Mesendoderm (in vitro differentiated cells): ENCODE measurements at places on chromosomes 2 and 18.

GRCh38 chr2:113762377-113763118 is 6.1 kb upstream of the SLC35F5 start:
- DNase-seq, result peak; percentile 40

DNA sequence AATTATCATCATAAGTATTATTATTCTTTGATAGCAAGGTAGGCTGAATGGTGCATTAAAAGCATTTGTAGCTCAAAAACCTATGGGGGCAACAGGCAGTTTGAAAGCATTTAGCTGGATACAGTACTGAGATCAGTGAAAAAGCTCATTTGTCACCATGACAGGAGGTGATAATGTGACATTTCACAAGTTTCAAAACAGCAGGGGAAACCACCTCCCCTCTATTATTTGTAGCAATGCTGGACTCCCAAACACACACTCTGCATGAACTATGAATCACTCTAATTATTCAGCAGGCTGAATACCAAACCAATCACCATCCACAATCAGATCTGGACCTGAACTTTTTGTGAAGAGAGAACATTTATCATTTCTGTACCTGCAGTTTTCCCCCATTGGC is 63.4 kb downstream of the MYO5B start:
- no peak for DNase-seq

DNA sequence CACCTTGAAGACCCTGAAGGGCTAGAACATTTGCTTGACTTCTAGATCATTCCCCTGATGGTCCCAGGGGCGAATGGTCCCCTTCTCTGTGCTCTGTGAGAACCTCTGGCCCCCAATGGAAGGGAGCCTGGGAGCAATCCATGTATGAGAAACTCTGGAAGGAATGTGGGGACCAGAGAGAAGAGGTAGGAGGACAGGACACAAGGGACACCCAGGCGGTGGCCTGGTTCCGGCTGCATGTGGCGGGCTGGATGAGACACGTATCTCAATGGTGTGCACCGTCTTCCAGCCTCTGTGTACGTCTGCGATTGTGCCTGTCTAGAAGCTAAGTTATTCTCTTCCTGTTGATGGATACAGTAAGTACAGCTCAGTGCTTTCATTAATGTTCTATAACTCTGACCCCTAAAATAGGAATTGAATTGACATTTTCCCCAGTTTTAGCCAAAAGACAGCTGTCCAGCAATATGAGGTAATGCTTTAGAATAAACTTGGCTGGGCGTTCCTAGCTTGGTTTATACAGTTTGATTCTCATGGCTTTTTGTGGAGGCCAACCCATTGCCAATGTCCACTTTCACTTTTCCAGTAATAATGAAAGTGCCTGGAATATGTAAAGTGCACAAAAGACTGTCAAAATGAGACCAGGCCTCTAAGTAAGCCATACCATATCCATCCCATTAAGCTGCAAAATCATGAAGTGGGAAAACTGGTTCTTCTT is 30.1 kb upstream of the COPS8 start:
- no peak for DNase-seq

GRCh38 chr18:27699137-27699536 is 477.8 kb downstream of the CDH2 start:
- DNase-seq, result no peak

DNA sequence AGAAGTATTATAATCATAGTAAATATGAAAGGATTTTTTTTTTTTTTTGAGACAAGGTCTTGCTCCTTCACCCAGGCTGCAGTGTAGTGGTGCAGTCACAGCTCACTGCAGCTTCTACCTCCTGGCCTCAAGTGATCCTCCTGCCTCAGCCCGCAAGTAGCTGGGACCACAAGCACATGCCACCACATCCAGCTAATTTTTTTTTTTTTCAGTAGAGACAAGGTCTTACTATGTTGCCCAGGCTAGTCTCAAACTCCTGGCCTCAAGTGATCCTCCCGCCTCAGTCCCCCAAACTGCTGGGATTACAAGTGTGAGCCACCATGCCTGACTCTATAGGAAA is 301.6 kb upstream of the STON1 start:
- no peak for DNase-seq

DNA sequence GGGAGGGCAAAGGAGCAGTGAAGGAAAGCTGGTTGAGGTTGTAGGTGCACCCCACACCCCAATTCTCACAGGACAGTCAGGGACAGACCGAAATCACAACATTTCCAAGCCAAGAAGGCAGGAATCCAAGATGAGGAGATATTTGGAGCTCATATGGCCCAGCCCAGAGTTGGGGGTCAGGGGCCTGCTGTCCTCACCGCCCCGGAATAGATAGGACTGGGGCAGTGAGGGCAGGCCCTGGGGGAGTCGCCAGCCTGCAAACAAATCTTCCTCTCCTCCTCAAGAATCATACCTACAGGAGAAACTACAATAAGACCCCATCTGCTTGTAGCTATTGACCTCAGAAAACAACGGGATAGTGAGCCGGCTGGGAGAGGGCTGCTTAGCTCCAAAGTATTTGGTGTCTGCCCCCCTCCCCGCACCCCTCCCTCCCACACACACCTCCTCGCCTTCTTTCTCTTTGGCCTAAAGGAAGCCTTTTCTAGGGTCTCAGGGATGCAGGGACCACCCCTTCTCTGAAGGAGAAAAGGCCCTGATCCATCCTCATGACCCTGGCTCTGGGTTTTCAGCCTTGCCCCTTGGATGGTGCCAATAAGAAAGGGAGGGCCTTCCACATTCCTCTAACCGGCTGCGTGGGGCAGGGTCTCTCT is 3.8 kb downstream of the EN1 start:
- no peak for DNase-seq

DNA sequence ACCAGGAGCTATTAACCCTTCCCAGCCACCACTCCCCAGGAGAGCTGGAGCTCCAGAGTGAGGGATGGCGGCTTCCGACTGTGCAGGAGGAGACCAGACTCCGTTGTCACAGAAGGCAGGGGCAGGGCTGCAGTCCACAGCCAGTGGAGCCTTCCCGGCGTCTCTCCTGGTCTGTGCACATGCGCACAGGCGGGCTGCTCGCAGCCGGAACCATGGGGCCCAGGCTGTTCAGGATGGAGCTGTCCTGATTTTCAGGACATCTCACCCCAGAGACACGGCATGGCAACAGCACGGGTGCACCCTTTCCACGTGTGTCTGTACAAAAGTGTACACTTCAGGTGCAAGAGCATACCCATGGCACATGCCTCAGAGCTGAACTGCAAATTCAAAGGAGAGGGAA is 28.9 kb downstream of the EIPR1 start:
- DNase-seq, result no peak

GRCh38 chr2:234422981-234423431 is 73.9 kb downstream of the ARL4C start:
- no peak for DNase-seq

- DNase-seq, result no peak
Measured at GRCh38 chr2:47017541-47017940, 101.9 kb upstream of the MCFD2 start.

- peak; percentile 48 for DNase-seq
Measured at GRCh38 chr18:7946734-7947377, 379.7 kb downstream of the PTPRM start.

DNA sequence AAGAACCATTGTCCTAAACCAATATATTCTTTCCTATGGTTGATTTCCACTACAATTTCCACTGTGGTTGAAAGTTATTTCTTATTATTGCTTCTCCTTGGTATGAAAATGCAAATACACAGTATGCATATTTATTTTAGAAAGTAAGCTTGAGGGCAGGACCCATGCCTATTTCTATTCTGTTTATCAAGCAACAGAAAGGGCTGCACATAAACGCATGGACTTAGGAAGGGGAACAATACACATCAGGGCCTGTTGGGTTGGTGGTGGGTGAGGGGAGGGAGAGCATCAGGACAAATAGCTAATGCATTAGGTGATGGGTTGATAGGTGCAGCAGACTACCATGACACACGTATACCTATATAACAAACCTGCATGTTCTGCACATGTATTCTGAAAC is 20.7 kb downstream of the SLC4A3 start:
- DNase-seq, result no peak

DNA sequence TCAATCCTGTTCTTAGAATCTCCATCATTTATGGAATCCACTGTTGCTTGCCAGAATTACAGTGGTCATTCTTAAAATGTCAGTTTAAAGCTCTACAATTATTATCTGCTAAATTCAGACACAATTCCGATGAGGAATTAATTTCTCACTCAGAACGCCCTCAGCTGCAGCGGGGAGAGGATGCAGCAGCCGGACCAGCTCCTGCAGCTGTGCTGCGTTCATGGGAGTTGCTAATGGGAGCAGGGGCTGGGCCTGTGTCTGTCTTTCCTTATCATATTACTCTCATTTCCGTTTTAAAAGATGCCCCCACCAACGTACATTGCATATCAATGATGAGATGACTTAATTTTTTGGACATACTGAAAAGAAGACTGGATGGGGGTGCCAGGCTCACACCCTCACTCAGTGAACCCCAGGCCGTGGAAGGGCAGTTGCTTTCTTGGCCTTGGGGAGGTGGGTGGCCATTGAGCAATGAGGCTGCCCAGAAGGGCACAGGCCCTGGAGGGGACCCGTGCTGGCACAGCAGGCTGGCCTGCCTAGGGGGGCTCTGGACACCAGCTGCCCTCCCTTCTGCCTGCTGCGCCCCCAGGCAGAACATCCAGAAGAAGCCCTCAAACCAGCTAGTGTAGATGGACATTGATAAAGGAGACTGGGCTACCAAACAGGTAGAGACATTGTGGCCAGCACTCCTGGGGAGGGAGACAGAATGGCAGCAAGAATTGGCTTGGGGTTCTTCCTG is 503.6 kb upstream of the MYT1L start:
- DNase-seq, result no peak

- DNase-seq, result no peak
Measured at GRCh38 chr2:35545301-35545700, 810.3 kb upstream of the CRIM1 start.

- no peak for DNase-seq
Measured at GRCh38 chr18:13435586-13436333, 217.2 kb downstream of the LDLRAD4 start.

- DNase-seq, result peak; percentile 75
Measured at GRCh38 chr2:25672494-25673299, 680 bp downstream of the DTNB start.

DNA sequence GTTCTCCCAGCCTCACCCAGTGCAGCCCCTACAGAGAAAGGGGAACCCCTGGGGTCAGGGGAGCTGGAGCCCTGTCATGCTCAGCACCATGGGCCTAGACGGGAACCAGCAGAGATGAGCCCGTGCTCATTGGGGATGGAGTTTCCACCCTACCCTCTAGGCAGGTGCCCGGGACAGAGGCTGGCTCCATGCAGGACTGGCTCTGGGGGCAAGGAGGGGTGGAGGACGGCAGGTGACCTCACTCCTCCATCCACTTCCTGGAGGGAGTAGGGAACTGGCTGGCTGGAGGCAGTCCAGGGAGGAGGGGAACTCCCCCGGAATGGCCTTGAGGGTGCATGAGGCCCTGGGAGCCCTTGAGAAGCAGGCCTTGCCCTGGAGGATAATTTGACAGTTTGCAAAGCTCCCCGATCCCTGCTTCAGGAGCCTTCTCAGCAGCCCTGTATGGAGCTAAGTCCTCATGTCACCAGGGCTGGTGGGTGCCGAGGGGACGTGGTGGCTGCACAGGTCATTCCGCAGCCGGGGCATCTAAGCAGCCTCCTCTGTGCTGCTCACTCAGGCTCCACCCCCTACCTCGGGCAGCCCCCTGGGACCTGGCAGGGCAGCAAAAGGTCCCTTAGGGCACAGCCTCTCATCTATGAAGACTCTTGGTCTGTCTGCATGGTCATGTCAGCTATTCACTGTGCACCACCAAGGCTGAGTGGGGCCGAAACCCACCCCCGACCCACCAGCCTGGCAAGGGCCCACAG is 2.1 kb downstream of the NEURL3 start:
- DNase-seq, result no peak

DNA sequence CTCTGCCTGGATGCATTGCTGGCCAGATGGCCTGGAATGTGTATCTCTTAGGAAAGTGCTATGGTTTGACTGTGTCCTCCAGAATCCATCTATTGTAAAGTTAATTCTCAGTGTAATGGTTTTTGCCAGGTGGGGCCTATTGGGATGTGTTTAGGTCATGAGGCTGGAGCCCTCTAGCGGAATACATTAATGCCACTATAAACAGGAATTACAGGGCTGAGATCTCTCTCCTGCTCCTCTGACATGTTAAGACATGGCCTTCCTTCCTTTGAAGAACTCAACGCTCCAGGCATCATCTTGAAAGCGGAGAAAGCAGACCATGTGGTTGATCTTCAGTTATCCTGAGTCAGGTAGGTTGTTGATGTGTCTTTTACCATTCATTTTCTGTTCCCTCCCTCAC is 276.4 kb downstream of the RPIA start:
- DNase-seq, result peak; percentile 57

DNA sequence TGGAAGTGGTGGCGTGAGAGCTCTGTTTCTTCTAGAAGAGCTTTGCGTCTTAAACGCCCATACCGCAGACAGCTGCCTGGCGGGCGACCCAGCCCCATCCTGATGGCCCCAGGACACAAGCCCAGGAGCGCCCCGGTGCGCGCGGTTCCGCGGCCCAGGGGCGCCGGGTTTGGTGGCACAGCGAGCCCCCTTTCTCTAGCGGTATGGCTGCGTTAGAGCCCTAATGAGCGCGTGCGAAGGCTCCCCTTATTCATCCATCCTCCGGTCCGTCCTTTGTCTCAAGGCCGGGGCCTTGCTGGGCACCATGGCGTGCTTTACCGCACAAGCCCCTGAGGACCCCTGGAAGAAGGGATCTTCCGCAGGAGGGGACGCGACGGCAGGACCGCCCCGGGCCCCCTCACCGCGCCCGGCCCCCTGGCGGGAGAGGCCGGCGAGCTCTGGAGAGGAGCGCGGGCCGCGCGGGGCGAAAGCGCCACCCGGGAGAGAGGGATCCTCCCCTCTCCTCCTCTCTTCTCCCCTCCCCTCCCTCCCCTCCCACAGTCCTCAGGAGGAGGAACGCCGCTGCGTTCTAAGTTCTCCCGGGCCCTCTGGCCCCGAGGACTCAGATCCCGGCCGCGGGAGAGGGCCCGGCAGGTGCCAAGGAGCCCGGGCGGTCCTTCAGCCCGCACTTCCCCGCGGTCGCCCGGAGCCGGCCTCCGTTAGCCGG is 626 bp upstream of the SLC1A4 start:
- DNase-seq, result peak; percentile 72

DNA sequence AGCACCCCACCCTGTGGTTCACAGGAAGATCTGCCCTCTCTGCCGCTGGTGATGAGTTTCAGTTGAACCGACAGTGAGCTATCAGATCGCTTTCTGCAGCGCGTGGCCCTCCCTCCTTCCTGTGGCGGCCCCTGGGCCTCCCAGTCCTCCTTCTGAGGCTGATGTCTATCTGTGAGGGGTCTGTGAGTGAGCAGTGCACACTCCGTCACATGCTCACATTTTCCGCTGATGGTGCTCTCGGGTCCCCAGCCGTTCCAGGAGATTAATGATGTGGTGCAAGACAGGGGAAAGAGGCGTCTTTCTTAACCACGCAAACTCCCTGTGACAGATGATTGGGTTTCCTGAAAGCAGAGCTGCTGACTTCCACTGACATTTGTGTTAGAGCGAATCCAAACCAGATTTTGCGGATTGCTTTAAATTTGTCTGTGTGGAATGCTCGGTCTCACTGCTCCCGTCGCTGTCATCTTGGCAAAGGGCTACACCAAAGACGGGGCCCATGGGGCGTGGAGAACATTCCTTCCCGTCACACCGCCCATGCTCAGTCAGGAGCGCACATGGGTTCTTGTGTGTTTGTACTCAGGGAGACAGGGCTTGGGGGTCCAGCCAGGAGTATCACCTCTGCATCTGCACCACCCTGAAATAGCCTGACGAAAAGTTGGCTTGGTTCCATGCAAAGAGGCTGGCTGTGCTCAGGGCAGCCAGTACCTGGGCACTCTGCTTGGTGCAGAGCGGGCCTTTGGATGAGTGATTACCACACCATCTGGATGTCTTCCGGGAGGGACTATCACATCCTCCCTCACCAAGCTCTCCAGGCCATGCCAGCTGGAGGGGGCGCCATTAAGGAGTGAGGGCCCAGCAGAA is 154.7 kb upstream of the HS6ST1 start:
- peak; percentile 36 for DNase-seq

- no peak for DNase-seq
Measured at GRCh38 chr2:27935026-27935425, 44.5 kb downstream of the BABAM2 start.
